ENCODE measurements at places on chromosomes 6 and 20.
A peak's percentile ranks its signal among the peaks of the same experiment; 100 is the strongest.

GRCh38 chr6:48111575-48111974, 578 bp upstream of the PTCHD4 start:
- DNase-seq = peak; percentile 3

DNA sequence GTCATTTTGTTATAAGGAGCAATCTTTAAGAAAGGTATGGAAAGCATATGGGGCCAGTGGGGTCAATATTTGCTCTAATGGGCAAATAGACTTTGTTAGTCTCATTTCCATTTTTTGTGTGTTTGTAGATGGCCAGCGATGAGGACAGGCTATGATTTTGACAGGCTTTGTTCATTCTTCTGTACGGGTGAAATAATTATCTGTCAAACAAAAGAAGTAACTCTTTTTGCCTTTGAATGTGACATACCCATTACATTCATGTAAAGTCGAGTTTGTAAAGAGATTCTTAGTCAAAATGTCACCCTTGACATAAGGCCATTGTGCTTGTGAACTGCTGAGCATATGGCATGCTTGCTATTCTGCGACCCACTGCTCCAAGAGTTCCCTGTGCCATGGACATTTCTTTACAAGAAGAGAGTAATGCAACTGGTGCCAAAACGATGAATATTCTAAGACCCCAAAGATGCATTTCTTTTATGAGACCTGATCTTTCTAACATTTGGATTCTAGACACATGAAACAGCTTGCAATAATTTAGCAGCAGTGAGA, 38.2 kb upstream of the JAG1 start:
- DNase-seq = no peak

- no peak for DNase-seq
These were observed 1131.3 kb upstream of the MAP3K7 start for GRCh38 chr6:91718198-91718597.

DNA sequence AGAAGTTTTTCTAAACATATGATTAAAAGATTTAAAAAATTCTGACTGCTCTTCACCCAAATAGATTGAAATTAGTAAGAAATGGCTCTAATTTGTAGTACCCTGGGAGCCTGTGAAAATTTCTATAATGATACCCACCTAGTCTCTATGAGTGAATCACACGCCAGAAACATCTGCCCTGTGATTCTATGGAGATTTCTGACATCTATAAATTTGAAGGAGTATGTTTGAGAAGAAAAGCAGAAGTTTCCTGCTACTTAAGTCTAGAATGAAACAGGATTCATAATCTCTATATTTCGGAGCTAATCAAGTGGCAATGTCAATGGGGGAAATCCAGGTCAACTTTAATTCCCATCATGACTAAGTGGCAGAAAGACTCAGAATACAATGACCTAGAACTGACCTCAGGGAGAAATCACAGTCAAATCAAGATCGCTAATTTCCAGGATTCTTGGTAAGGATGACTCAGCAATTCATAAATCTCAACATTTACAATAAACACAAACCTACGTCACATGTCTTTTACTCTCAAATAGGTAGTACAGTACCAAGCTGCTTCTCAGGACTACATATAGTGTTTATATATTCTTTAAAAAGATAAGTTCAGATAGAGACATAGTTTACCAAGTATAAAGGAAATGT, 186.2 kb upstream of the TNFAIP3 start:
- peak; percentile 89 for DNase-seq

- DNase-seq = no peak
These were observed 174.0 kb downstream of the MRPL14 start for GRCh38 chr6:43953256-43953655.

GRCh38 chr6:156890627-156891314, 113.6 kb downstream of the ARID1B start:
- DNase-seq = peak; percentile 42

DNA sequence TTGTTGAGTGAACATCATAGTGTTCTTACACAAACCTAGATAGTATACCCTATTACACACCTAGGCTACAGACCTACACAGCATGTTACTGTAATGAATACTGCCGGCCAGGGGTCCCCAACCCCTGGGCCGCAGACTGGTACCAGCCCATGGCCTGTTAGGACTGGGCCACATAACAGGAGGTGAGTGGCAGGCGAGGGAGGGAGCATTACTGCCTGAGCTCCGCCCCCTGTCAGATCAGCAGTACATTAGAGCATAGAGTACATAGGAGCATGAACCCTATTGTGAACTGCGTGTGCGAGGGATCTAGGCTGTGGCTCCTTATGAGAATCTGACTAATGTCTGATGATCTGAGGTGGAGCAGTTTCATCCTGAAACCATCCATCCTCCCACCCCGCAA, 126.3 kb downstream of the PRND start:
- DNase-seq = no peak

DNA sequence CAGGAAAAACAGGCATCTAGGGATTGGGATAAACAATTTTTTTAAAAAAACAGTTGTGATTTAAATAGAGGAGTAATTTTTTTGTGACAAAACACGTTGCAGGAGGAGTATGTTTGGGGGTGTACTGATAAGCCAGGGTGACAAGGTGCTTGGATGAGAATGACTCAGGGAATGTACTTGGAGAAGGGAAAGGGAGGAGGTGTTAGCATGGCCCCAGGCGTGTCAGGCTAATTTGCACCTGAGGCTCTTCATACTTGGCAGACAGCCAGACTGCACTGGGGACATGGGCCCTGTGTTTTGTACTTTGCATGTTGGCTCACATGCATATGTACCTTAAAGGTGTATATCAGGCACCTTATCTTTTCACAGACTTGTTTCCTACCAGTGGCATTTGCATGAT, 22.8 kb downstream of the PANK2 start:
- DNase-seq = no peak

DNA sequence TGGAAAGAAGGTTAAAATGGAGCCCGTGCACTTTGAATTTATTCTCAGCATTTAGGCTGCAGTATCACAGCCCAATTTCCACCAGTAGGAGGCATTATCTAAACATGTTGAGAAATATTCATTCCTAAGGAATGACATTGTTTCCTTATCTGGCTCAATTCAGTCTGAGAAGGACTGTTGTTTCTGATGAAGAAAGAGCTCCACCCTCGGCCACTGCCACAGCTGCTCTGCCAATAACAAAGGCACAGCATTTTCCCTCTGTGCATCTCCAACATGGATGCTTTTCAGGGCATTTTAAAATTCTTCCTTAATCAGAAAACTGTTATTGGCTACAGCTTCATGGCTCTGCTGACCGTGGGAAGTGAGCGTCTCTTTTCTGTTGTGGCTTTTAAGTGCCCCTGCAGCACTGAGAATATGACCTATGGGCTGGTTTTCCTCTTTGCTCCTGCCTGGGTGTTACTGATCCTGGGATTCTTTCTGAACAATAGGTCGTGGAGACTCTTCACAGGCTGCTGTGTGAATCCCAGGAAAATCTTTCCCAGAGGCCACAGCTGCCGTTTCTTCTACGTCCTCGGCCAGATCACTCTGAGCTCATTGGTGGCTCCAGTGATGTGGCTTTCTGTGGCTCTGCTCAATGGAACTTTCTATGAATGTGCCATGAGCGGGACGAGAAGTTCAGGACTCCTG, at the start of gene CALHM5:
Gene CALHM5, plus strand, starts transcription at position 216 of the 687 bp plus-strand sequence. Its CDS starts 58 bp downstream, at position 274.
- peak; percentile 92 for DNase-seq

GRCh38 chr20:6612606-6612923, 154.9 kb upstream of the BMP2 start:
- DNase-seq = no peak

DNA sequence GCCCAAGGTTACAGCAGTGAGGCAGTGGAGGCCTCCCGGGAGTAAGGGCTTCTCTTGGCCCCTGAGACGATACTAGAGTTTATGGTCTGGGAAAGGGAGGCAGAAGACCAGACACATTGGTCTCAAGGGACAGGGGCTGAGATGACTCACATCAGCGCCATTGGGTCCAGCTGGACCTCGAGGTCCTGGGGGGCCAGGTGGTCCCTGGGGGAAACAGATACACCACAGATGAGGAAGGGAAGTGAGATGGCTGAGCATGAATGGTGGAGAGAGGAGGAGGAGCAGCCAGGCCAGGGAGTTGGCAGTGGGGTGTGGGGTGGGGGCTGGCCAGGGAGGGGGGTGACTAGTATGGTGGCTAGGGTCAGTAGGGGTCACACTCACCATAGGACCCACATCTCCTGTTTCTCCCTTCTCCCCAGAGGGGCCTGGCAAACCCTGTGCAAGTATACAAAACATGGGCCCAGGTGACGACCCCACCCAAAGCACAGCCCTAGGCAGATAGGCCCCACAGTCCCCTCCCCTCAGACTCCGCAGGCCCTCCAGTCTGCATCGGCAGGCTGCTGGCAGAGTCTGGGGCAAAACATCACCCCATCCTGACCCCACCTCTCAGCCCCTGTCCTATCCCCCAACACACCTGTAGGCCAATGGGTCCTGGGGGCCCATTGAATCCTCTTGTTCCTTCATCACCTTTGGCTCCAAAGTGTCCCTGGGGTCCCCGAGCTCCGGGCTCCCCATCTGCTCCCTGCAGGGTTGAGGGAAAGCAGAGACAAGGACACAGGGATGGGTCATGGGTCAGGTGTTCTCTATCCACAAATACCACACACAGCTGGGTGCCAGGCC, 21.9 kb downstream of the COL11A2 start:
- no peak for DNase-seq

GRCh38 chr6:44104481-44105021, 22.7 kb downstream of the MRPL14 start:
- DNase-seq = no peak

DNA sequence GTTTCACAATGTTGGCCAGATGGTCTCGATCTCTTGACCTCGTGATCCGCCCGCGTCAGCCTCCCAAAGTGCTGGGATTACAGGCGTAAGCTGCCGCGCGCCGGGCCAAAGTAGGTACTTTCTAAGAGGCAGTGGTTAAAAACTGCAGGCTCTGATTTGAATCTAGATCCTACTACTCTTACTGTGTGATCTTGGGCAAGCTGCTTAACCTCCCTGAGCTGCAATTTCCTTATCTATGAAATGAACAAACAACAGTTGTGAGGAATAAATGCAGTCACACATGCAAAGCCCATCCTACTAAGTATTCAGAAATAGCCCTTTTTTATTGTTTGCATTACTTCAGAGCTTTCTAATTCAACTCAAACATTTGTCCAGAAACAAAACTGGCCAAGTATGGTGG, 2.9 kb downstream of the FAXC start:
- no peak for DNase-seq

GRCh38 chr6:16766043-16766536, 4.8 kb upstream of the ATXN1 start:
- peak; percentile 77 for DNase-seq

GRCh38 chr6:38591439-38591838, 48.3 kb downstream of the BTBD9 start:
- no peak for DNase-seq

DNA sequence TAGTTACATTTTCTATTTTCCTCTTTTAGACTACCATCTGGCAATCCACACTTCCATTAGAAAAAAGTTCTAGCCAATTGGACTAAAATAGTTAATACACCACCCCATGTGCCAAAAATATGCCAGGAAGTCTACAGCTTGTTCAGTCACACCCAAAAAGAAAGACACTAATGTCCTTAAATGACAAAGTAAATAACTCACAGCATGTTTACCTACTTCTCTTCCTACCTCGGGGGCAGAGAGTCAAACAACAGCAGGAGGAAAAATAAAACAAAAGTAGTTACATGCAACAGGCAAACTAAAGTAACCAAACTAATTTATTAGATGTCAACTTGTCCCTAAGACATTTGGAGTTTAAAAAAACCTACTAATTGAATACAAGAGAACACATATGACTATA, 57.0 kb downstream of the UBE3D start:
- no peak for DNase-seq

- no peak for DNase-seq
These were observed 30.9 kb downstream of the STK35 start for GRCh38 chr20:2132461-2132901.

DNA sequence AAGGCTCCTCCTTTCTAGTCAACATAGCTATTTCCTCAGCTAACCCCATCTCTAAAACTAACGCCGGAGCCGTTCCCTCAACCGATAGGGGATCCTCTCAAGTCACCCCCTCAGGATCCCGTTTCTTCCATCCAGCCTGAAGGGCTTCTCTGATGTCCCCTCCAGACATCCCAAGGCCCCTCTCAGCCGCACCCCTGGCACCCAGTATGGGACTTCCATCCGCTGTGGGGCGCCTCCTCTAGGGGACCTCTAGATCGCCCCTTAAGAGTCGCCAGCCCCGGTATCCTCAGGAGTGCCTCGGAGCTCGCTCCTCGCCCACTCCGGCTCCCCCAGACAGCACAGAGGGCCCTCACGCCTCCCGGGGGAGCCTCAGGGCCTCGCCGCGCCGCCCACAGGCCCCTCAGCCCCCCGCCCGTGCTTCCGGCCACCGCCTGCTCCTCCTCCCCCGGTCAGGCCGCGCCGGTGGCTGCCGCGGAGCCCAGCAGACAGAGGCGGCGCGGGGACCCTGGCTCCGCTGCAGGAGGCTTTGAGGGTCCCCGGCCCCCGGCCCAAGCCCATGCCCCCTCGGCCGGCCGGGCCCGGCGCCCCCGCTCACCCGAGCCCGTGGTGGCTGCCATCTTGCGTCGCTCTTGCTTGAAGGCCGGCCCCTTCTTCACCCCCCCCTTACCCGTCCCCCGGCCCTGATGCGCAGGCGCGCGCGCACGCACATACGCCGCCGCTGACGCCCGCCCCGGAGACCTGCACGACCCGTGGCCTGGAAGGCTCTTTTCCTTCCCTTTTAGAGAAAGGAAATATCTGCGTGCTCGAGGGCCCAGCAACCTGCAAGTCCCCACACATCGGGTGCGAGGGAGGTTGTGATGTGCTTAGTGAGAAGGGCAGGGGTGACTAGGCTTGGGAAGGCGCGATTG, at the start of gene UBE2V1:
Gene UBE2V1, minus strand, starts transcription at position 639 of the 908 bp plus-strand sequence. Its CDS starts 22 bp downstream, at position 617.
- DNase-seq = peak; percentile 91

GRCh38 chr6:82144007-82144851, 103.3 kb downstream of the IBTK start:
- DNase-seq = peak; percentile 97

DNA sequence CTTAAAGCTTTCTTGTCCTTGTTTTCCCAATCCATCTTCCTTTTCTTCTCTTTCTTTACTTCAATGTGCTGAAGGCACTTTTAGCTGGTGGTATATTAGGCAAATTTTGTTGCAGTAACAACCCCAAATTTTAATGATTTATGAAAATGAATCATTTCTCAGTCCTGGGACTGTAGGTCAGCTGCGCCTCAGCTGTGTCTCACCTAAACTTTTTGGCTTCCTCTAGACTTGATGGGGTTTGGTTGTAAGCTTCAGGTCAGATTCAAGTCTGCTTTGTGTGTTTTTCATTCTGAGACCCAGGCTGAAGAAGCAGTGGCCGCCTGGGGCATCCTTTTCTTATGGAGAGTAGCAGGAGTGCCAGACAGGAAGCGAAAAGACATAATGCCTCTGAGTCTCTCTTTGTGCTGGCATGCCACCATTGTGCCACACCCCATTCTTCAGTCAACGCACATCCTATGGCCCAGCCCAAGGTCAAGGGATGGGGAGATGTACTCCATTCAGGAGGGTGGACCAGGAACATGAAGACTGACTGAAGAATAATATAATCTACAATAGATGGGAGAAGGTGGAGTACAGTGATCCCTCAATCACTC, 28.9 kb upstream of the CD83 start:
- DNase-seq = no peak

GRCh38 chr6:41438746-41439145, 103.3 kb downstream of the NCR2 start:
- DNase-seq = no peak

- peak; percentile 59 for DNase-seq
These were observed 260.2 kb downstream of the BCKDHB start for GRCh38 chr6:80366714-80367113.

- DNase-seq = no peak
These were observed 26.6 kb downstream of the PRKN start for GRCh38 chr6:162700966-162701365.

All from iris pigment epithelial cell (primary cell).